ENCODE measurements at places on chromosomes 4 and X. TPM values are rescaled to one million over a fixed set of nuclear protein-coding genes. Genes with fewer than 3 reads are reported as not detected.
A peak's percentile ranks its signal among the peaks of the same experiment; 100 is the strongest.

Gene AMER1
- total RNA-seq = 3.4 TPM

- H3K4me1 ChIP-seq = no peaks in the 10 kb centered on the region
- no peak for DNase-seq
- peaks cover 3% of the 10 kb centered on the region for H3K27me3 ChIP-seq
- no peak overlapping the region for H3K27ac ChIP-seq
- H3K36me3 ChIP-seq = no peaks in the 10 kb centered on the region
These were observed 526.3 kb downstream of the SPRY1 start for GRCh38 chr4:123922847-123923246.

- peaks cover 61% of the 10 kb centered on the region for H3K4me1 ChIP-seq
- H3K36me3 ChIP-seq = peaks cover 4% of the 10 kb centered on the region
- H3K27me3 ChIP-seq = no peaks in the 10 kb centered on the region
- no peak overlapping the region for H3K27ac ChIP-seq
- no peak overlapping the region for H3K4me3 ChIP-seq
- no peak for DNase-seq
These were observed 10.1 kb downstream of the BCOR start for GRCh38 chrX:40087425-40088298.

Gene XIAP
- 25.6 TPM for total RNA-seq

Gene ATP2B3
- total RNA-seq = not detected

Gene UGT2A2
- total RNA-seq = not detected

- peaks cover 9% of the 10 kb centered on the region for H3K27me3 ChIP-seq
- no peaks in the 10 kb centered on the region for H3K36me3 ChIP-seq
- no peak overlapping the region for H3K27ac ChIP-seq
- H3K4me3 ChIP-seq = no peak overlapping the region
These were observed 39.4 kb upstream of the TET2 start for GRCh38 chr4:105107095-105107856.

GRCh38 chrX:39214387-39215126, 413.3 kb downstream of the MID1IP1 start:
- peaks cover 14% of the 10 kb centered on the region for H3K4me1 ChIP-seq
- H3K36me3 ChIP-seq = no peaks in the 10 kb centered on the region
- H3K4me3 ChIP-seq = no peak overlapping the region
- DNase-seq = no peak
- no peak overlapping the region for H3K27ac ChIP-seq
- peaks cover 1% of the 10 kb centered on the region for H3K27me3 ChIP-seq

Gene DCX
- total RNA-seq = not detected

GRCh38 chr4:30721185-30722091, 1.3 kb downstream of the PCDH7 start:
- DNase-seq = peak; percentile 4
- peaks cover 7% of the 10 kb centered on the region for H3K36me3 ChIP-seq
- peaks cover 60% of the 10 kb centered on the region for H3K27me3 ChIP-seq
- peaks cover 36% of the 10 kb centered on the region for H3K4me1 ChIP-seq
- no peak overlapping the region for H3K27ac ChIP-seq

Gene CACNA1F
- 1.1 TPM for total RNA-seq
